GOT3 (cell line): ENCODE measurements at places on chromosomes 3 and 15.

DNA sequence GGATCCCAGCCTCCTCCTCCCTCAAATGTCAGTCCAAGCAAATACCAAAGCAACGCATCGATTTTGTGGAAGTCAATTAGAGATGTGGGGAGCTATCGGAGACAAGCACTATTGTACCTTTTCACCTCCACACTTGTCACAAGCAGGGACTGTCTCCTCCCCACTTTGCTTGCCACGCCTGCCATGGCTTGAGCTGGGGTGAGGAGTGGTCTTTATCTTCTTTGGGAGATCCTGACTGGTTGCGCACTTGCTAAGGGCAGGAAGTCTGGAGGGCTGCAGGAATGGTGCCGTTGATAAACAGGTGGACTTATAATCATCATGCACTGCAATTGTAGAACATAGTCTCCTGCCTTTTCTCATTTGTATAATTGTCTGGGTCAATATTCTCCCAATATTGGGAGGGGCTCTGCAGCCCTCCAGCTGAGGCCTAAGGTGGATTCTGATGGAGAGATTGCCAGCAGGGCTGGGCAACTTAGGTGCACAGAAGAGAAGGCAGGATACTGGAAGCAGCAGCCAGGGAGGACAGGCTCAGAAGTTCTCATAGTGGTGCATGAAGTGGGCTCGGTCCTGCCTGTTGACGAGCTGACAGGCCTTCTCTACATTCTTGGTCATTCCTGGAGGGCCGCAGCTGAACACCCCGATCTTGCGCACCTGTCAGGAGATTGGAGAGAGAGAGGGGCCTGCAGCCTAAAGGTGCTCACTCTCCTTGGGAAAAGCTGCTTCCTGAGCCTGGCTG lies 20.2 kb downstream of the DUOX2 start:
- no peak for DNase-seq

DNA sequence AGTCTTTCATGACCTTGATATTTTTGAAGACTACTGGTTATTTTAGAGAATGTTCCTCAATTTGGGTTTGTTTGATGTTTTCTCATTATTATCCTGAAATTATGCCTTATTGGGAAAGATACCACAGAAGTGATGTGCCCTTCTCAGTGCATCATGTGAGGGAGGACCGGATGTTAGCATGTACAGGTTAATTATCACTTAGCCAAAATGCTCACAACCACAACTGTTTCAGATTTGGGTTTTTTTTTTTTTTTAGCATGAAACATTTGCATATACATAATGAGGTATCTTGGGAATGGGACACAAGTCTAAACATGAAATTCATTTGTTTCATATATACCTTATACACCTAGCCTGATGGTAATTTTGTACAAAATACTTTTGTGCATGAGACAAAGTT lies 59.8 kb downstream of the PIK3R4 start:
- DNase-seq: no peak

DNA sequence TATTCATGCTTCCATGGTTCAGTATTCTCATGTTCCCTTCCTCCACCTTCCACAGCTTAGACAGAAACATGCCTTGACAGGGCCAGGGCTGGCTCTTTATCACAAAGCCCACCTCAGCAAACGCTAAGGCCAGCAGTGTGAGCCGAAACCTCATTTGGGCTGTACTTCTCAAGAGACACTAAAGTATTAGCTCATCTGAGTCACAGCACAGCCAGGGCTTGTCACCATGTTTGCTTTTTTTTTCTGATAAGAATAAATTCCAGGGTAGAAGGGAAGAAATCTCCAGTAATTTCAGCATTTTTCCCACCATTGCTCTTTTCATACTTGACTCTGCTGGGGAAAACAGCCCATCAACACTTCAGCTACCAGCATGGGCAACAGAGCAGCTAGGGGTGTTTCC lies 95.4 kb downstream of the MYLK start:
- DNase-seq: no peak

DNA sequence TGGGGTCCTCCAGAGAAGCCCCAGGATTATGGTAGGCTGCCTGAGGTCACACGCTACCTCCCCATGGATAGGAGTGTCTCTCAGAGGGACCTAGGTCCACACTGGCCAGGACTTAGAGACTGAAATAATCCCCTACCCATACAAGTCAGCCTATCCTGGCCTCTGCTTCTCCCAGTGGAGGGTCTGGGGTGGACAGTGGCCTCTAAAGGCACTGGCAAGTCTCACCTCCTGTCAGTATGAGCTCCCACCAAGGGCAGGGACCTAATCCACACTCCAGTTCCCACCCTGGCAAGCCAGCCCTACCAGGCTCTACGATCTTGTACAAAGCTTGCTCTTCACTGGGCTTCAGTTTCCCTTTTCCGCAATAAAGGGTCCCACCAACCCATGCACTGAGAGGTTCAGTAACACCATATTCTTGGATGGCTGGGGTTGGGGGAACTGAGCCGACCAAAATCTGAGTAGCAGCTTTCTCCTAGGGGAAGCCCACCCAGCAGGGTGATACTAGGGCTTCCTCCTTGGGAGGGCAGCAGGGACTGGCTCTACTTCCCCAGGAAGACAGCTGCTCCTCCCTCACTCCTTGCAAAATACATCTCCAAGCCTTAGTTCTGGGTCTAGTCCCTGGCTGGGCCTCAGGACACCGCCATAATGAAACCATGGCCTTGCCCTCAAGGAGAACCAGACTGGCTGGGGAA lies 2.4 kb downstream of the CISH start:
- DNase-seq: no peak

- no peak for DNase-seq
Observed at GRCh38 chr3:24387493-24387892, 107.2 kb downstream of the THRB start.

DNA sequence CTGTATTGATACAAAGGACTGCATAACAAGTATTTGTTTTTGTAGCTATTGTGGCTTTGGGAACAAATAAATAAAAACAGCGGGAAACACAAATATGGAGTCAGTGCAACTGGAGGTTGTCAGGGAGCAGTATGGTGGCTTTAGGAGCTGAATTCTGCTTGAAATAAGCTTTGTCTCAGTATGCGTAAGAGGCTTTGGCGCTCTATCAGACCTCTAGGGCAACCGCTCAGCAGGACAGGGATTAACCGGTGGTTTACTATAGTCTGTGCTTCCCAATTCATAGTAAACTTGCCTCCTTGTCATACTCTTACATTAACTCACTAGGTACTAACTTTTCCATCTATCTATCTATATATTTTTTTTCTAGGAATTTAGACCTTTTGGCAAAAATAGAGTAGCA lies 104.6 kb downstream of the ZIC1 start:
- DNase-seq: no peak

DNA sequence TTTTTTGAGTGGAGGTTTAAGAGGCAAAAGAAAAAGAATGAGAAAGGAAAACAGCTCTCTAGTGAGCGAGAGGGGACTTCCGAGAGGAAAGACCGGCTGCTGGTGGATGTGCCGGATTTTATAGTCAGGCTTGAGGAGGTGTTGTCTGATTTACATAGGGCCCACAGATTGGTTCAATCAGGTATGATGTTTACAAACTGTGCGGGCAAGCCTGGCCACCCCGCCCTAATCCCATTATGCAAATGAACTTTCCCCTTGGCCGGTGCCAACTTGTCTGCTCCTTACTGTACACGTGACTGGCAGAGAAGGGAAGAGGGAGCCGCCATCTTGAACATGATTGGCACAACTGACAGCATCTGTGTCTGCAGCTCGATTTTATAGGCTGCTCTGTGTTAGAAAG lies 44.7 kb downstream of the FAM43A start:
- no peak for DNase-seq

DNA sequence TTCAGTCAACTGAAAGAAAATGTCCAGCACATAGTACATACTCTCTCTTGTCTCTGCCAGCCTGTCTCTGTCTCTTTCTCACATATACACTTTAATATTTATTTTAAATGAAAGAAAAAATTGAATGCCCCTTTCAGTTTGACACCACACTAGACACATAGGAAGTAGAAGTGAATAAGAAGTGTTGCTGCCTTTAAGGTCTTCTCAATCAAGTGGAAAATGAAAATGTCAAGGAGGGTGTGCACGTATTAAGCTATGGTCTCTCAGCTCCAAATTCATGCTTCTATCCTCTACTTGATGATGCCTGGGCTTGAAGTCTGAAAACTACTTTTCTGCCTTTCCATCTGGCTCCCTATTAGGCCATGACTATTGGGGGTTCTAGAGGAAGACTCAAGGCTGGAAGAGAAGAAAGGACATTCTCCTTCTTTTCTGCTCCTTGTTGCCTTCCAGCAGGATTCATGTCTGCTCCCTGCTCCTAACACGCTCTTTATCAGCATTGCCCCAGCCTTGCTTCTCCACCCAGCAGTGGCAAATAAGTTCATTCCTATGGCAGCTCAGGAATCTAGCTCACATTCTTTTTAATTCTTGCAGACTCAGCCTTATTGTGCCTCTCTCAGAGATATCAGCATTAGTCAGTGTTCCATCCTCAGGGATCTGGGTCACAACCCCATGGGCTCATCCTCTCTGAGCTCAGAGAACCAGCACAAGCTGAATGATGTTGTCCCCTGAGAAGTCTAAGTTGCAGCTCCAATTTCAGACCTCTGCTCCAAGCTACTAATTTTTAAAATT lies 609.1 kb upstream of the GRM7 start:
- DNase-seq: no peak

DNA sequence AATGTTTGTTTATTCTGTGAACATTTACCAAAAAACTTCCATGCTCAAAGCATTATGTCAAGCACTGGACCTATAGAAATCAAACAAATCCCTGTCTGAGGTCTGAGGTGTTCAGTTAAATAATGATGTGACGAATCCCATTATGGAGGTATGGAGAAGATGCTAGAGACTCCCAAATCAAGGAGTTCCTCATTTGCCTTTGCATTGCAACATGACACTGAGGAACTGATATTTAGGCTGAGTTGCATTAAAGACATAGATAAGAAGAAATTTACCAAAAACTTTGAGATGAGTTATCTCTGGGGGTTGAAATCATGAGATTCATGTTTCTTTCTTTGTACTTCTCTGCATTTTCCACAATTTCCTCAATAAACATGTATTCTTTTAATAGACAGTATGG lies 16.0 kb downstream of the CD200 start:
- no peak for DNase-seq

- no peak for DNase-seq
Observed at GRCh38 chr15:80188251-80188650, 35.5 kb downstream of the FAH start.

GRCh38 chr15:66672867-66673266 lies 29.2 kb upstream of the SMAD6 start:
- no peak for DNase-seq

DNA sequence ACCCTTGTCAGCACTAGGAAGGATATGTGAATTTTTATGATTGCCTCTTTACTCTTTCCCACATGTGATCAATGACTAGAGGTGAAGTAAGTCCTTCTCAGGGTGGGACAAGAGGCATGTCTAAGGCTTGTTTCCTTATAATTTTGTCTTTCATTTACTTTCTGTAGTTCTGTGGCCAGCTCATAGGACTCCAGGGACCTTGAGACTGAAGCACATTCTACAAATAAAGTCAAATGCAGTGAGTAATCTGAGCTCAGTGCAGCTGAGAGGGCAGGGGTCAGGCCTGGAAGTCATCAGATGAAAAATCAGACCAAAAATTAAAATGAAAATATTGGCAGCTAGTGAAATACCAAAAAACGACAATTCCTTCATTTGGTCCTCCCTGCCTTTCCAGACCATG lies 424.7 kb upstream of the THBS1 start:
- DNase-seq: no peak

DNA sequence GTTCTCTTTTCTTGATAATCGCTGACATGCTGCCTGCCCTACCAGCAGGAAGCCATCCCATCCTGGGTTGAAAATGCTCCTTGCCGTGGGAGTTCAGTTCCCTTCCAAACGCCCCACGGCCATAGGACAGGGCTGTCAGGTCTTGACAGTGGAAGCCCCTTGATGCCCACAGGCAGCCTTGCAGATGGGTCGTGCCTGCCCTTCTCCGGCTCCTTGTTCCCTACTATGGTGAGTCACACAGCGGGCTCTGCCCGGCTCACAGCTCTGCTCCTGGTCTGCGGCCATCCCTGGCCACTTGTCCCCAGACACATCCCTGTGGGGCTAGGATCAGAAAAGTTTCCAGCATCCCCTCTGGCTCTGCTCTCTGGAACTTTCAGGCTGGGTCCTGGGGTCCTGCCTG lies 6.2 kb upstream of the APBA2 start:
- no peak for DNase-seq

GRCh38 chr3:11563865-11564185 lies 79.9 kb downstream of the VGLL4 start:
- DNase-seq: no peak

DNA sequence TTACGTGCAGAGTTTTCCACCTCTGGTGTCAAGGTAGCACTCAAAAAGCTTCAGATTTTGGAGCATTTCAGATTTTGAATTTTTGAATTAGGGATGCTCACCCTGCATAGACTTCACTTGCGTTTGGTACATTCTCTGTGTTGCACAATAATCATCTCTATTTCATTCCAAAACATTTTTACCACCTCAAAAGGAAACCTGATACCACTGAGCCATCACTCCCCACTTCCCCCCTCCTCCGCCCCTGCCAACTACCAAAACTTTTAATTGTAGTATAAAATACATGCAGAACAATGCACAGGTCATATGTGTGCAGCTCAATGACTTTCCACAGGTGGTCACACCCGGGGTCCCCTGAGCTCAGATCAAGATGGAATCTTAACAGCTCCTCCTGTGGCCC lies 208.8 kb downstream of the SV2B start:
- no peak for DNase-seq
